ENCODE measurements at places on chromosomes 16 and 17.

DNA sequence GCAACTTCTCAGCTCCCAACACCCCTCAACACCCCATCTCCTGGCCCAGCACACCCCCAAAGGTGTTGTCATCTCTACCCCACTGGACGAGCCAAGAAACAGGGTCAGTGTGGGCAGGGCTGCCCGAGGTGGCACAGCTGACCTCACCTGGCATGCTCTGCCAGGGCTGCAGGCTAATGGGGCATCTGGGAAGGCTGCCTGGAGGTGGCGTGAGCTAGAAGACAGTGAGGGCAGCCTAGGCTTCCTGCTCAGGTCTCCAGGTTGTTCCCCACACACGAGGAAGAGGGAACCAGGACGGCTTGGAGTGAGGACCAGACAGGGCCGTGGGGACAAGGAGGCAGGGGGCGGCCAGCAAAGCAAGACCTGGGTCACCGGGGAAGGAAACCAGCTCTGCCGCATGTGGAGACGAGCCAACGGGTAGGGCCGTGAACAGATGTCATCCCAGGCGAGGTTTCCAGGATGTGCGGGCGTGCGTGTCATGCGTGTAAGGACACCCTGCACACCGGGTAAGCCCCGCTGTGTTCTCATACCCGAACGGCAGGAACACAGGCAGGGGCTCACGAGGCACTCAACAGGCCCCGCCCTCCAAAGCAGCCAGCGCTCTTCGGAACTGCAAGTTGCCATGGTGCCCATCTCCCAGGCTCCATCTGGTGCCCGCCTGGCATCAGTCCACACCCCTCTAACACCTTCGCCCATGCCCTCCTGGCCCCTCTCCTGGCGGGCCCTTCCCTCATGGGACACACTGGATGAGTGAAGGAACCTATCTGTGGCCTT lies 29.6 kb upstream of the PVALEF start:
- no peak for DNase-seq

DNA sequence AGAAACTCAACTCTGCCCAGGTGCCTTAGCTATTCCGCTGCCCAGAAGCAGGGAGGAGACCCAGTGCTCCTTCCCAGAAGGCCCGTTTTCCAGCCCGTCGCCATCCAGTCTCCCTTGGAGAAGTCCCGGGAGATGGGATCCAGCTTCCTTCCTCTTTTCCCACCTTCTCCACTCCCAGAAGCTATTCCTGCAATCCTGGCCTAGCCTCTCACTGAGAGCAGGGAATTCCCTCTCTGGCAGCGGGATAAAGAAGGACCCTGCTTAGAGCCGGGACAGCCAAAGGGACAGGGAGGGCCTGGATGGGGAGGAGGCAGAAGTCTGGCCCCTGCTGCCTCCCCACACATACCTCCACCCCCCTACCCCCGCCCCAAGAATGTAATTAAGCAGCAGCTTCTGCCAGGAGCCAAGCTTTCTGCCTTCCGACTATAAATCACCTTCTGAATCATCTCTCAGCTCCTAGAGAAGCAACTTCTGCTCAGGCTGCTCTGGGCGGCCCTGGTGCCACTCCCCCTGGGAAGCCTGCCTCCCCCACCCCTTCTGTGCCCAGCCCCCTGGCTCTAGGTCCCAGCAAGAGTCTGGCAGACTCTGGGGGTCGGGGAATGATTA lies 6.4 kb downstream of the WNT3 start:
- no peak for DNase-seq

DNA sequence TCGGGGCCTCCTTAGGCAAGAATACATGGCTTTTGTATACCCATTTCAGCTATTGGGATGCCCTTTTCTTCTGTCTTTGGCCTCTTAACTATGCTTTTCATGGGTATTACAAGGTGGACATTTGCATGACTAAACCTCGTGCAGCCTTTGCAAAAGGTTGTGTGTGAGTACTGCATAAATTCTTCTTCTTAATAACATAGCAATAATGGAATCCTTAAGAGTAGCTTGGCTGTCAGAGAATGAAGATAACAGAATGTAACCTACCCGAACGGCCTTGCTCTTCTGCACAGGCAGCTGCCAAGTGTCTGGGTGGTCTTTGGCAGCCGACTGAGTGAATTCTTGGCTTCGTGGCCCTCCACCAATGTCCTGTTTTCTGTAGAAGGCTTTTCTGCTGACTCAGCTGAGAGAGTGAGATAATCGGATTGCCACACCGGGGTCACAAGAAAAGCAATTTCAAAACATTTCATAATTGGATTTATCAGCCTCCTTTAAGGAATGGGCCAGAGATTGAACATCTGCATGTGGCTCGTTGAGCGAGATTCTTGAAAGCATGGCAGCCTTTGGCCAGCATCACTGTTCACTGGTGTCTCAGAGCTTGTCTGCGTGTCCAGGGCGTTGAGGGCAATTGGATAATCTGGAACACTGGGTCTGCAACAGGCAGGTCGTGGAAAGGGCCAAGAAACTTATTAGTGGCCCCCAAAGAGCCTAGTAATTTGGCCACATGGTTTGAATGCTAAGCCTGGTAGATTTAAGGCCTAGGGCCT lies 13.4 kb downstream of the IRF8 start:
- no peak for DNase-seq

GRCh38 chr16:12354296-12354833 lies 377.8 kb downstream of the SNX29 start:
- DNase-seq = no peak

GRCh38 chr17:82287013-82287867 lies 13.7 kb upstream of the CSNK1D start:
- no peak for DNase-seq

- no peak for DNase-seq
Measured at GRCh38 chr17:63774969-63775265, 947 bp downstream of the DDX42 start.

DNA sequence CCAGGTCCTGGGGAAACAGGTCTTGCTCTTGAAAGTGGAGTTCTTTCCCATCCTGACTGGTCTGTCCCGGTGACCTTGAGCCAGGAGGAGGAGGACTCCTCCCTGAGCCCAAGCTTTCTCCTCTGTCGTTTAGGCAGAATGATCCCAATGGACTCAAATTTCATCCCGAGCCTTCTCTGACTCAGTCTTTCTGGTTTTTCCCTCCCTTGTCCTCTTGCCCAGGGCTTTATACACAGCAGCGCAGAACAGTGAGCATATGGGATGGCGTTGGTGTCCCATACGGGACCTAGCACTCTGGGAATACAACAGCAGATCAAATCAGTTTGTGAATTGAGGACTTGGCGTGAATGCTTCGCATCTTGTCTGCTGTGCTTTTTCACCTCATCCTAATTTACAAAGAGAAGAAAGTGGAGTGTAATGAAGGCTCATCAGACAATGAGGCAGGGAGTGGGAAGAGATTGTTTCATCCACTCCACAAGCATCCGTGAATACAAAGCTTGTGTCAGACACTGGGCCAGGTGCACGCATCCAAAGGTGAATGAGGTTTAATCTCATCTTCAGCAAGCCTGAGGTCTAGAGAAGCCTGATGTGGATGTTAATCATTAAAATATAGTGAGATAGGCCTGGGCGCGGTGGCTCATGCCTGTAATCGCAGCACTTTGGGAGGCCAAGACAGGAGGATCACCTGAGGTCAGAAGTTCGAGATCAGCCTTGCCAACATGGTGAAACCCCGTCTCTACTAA lies 1.1 kb upstream of the XYLT1 start:
- DNase-seq = peak; percentile 62

- peak; percentile 28 for DNase-seq
Measured at GRCh38 chr17:81601525-81602120, 35.3 kb downstream of the NPLOC4 start.

DNA sequence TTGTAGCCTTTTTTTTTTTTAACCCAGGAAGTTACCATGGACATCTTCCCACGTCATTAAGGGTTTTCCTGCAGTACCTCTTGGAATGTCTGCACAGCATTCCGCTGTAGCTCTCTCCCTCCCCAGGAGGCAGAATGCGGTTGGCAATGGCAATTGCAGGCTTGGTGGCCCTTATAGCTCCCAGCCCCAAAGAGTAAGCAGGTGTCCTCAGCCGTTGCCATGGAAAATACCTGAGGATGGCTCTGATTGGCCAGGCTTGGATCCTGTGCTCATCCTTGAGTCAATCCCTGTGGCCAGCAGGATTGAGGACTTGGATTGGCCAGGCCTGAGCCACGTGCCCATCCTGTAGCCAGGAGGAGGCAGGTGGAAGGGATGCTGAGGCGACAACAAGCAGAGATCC lies 15.5 kb upstream of the TIMP2 start:
- DNase-seq = no peak

- DNase-seq = no peak
Measured at GRCh38 chr17:792277-792676, 10.1 kb downstream of the MRM3 start.

DNA sequence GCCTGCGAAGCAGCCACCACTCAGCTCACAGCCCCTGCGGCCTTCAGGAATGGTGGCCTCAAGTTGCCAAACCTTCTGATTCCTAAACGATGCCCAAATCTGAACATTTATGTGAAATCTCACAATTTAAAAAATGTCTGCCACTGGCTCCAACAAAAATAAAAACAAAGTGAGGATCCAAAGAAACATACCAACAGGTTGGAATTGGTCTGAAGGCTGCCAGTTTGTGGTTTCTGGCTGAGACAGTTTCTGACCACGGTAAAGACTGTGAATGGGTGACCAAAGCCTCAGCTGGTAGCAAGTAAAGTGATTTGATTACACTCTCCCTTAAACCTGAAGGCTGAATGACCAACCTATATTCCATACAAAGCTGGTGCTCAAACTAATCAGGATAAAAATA lies 24.9 kb downstream of the LITAFD start:
- DNase-seq = no peak

- DNase-seq = no peak
Measured at GRCh38 chr17:58091024-58091567, 7.9 kb downstream of the DYNLL2 start.

- no peak for DNase-seq
Measured at GRCh38 chr17:82603981-82604448, 44.2 kb downstream of the WDR45B start.

DNA sequence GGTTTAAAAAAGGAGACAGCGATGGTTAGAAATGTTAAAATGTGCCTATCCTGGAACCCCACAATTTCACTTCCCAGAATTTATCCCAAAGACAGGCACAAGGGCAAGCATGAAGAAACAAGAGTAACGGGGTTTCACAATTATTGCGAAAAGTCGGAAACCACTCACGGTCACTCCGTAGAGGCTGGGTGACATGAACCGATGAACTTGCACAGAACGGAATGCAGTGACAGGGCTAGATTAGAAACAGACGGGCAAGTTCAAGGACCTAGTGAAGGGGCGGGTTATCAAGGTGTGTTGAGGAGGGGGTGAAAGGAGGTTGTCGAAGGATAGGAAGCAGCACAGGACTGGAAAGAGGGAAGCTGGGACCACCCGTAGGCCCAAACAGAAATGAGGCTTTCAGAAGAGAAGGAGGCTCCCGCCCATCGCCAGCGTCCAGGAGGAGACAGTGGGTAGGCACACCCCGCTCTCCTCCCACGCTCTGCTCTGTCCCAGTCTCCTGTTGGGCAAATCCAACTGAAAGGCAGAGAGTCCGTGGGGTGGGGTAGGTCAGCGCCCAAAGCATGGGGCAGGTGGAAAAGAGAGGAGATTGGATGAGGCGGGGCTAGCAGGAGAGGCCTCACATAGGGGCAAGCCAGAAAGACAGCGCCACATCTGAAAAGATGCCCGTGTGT lies 47.4 kb upstream of the JPH3 start:
- DNase-seq = no peak

DNA sequence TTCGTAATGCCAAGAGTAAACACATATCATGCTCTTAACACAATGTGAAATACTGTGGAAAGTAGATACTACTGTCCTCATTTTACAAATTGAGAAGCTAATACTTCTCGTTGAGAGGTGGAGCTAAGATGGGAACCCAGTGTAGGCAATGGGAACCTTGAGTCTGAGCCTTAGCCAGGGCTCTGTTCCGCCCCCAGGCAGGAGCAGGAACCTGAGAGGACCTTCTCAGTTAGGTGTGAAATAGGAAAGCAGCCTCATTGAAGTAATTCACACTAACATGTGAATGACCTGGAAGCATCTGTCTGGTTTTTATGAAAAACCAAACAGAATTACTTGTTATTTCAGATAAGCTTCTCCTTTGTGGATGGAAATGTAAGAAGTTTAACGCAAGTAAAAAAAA lies 62.6 kb upstream of the RBFOX1 start:
- no peak for DNase-seq

DNA sequence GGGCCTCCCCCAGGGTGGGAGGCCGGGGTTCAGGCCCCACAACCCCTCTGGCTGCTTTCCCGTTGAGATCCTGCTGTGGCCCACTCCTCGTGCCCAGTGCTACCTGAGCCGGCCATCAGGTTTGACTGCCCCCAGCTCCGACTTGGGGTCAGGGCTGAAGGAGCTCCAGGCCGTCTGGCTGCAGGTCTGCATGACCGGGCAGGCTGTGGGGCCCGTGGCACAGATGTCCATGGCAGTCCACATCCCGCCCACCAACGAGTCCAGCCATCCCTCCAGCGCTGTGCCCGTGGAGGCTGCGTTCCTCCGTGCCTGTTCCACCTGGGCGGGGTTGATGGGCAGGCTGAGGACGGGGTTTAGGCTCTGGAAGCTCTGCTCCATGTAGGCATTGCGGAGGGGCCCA lies 362.2 kb downstream of the XYLT1 start:
- no peak for DNase-seq

GRCh38 chr17:56851008-56851407 lies 17.1 kb downstream of the DGKE start:
- DNase-seq = no peak

DNA sequence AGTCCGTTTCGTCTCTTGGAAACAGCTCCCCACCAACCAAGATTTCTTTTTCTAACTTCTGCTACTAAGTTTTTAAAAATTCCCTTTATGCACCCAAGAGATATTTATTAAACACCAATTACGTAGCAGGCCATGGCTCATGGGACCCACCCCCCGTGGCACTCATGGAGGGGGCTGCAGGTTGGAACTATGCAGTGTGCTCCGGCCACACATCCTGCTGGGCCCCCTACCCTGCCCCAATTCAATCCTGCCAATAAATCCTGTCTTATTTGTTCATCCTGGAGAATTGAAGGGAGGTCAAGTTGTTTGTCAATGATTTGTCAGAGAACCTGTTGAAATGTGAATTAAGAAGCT lies 48.2 kb downstream of the IL21R start:
- no peak for DNase-seq

DNA sequence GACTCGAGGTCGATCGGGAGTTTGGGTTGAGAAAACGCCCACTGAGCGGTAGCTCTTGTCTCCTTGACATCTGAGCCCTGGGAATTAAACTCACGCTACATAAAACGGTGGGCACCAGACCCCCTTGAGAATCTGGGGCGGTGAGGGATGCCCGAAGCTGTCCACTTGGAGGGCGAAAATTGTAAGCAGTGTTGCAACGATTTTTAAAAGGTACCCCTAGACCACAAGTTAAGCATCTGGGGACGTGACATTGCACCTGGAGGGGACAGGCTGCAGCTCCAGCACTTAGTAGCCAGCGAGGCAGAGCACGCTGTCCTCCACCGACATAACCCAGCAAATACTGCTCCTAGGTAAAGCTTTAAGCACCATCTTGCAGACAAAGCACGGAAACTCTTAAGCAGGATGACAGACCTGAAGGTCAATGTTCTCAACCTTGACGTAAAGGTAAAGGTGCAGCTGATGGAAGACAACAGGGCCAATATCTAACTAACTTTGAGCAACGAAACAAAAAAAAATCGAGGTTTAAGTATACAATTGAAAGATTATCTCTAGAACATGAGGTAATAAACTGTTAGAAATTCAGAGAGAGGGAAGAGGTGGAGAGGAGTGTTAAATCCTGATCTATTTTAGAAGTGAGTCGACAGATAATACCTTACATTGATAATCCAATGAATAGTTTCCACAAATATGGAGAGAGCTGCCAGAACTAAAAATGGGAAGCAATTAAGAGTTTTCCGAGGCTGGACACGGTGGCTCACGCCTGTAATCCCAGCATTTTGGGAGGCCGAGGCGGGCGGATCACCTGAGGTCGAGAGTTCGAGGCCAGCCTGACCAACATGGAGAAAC lies 921 bp upstream of the CDR2 start:
- no peak for DNase-seq

GRCh38 chr17:1275962-1276736 lies 3.3 kb upstream of the TRARG1 start:
- DNase-seq = peak; percentile 21

All from amniotic stem cell (primary cell).